ENCODE measurements at places on chromosomes 3 and 15.

DNA sequence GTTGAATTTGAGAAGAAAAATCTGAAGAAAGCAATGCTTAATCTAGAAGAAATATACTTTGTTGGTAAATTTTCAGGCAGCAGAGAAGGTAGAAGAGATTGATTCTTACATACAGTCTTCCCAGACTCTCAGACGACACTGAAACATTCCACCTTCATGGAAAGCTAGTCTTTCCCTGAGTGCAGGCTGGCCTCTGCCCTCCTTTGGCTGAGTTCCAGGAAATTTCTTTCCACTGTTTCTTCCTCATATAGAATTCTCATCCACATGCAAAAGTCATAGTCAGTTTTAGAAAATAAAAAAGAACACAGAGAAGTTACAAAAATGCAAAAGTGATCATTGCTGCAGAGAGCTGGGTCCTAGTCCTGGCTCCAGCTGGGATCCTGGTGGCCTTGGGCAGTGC is 142.5 kb upstream of the PRR23C start:
- no peak for DNase-seq

DNA sequence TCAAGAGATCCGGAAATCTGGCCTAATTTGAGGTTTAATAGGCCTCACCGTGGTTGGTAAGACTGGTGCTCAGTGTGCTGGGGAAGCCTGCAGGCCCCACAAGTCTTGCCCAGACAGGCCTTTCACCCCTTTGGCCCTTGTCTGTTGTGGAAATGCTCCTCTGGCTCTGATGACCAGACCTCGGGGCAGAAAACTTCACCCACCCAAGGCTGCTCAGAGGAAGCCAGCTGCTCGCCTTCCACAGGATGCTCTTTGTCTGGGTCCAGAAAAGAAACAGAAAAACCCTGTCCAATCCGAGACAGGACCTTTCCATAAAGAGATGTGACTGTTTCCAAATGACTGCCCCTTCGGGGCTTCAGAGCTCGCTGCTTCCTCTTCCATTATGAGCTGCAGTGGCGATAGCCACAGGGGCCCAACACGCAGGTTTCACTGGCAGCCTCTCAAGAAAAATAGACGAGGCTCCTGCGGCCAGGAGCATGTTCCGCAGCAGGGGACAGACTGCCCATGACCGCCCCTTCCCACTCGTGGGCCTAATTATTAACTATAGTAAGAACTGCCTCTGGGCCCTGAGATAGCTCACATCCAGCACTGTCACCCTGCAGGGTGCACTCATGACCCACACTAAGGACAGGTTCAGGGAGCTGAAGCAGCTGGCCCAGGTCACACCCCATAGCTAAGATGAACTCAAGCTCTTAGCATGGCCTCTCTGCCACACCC is 6.8 kb upstream of the SNX22 start:
- DNase-seq, result no peak

GRCh38 chr3:18892047-18892446 is 256.3 kb upstream of the KCNH8 start:
- DNase-seq, result no peak

DNA sequence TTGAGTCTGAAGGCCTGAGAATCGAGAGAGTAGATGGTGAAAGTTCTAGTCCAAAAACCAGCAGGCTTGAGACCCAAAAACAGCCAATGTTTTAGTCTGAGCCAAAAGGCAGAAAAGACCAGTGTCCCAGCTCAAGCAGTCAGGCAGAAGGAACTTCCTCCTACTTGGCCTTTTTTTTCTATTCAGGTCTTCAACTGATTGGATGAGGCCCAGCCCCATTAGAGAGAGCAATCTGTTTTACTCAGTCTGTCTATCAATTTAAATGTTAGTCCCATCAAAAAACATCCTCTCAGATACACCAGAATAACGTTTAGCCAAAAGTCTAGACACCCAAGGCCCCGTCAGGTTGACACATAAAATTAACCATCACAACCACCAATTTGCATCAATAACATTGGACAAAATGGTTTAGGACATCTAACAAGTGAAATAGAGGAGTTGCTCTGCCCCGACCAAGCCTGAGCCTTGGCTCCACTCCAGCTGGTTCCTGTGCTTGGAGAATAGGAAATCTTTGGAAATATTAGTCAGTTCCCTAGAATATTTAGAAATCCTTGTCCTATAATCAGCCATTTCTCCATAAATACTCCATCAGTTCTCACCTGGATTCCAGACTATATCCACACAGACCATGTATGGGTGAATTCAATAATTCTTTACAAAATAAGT is 51.4 kb upstream of the LIPC start:
- DNase-seq, result no peak

GRCh38 chr3:196268284-196269163 is 19.0 kb downstream of the PCYT1A start:
- no peak for DNase-seq

GRCh38 chr3:29823233-29823632 is 542.4 kb downstream of the RBMS3 start:
- DNase-seq, result no peak

DNA sequence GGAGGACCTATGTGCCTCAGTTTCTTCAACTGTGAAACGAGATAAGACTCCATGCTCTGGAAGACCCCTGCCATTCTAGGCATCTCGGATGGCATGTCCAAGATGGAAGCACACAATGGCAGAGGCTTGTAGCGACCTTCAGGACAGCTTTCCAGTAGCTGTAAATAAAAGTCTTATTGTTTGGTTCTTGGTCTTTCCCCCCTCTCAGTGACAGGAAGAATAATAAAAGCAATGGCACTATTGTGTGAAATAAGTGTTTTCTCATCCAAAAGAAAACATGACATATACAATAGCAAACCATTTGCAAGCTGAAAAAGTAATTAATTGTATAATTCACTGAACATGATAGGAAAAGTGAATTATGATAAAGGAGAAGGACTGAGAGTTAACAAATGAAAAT is 32.5 kb upstream of the CD47 start:
- no peak for DNase-seq

- DNase-seq, result no peak
Measured at GRCh38 chr3:65376426-65376825, 662.3 kb downstream of the MAGI1 start.

DNA sequence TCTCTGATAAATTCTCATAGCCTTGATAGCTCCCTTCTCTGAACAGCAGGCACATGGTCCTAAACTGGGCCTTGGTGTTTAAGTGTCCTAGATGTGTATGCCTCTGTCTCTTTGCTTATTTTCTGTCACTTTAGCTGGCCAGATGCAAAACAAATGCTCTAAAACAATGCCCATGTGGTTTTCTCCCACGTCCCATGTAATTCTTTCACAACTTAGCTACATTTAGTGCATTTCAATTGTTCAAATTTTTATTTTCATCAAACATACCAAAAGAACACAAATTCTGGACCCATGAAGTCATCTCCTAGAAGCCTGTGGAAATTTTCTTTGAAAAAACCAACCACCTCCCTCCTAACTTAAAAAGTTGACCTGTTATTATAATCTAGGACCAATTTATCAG is 491.3 kb upstream of the AGTR1 start:
- no peak for DNase-seq

Measured in stimulated activated CD8-positive, alpha-beta memory T cell treated with anti-CD3 and anti-CD28 coated beads, Interleukin-4, amount 100 ng/mL, for 24 hours (primary cell).